ENCODE measurements at places on chromosomes 3 and 15. TPM values are rescaled to one million over a fixed set of nuclear protein-coding genes. Genes with fewer than 3 reads are reported as not detected.

GRCh38 chr3:133211449-133211848 is 173.3 kb downstream of the TMEM108 start:
- DNase-seq: no peak

DNA sequence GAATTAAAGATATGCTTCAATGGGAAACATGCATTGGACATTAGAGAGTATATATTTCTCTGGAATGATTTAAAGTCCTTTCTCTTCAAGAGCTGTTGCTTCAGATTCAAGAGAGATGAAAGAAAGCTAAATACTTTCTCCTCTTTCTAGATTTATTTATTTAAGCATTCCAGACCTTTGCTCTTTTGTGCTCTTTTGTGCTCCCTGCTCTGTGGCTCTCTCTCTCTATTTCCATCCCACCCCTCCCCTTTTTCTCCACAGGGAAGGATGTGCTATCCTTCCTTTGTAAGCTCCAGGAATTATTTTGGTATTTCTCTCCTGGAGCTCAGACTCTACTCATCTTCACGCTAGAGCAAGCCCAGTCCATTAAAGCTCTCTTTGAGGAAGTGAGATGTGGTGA is 871.9 kb upstream of the GBE1 start:
- no peak for DNase-seq

DNA sequence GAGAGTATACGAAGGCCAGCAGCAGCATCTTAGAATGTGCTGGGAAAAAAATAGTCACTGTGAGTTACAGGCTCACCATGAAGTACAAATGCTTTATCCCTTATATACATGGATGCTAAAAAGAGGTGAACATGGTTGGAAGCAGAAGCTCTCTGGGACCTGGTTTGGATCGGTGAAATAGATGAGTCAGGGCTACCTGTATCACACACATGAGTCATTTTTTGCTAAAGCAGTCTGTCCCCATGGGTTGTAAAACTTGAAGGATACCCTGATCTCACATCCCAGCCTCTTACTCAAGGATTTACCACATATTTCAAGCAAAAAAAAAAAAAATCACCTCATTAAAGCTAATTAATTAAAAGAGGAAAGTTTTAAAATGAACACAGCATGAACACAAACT is 6.9 kb upstream of the SERPINI2 start:
- DNase-seq: no peak

GRCh38 chr3:190443257-190443656 is 6.4 kb downstream of the TMEM207 start:
- no peak for DNase-seq

DNA sequence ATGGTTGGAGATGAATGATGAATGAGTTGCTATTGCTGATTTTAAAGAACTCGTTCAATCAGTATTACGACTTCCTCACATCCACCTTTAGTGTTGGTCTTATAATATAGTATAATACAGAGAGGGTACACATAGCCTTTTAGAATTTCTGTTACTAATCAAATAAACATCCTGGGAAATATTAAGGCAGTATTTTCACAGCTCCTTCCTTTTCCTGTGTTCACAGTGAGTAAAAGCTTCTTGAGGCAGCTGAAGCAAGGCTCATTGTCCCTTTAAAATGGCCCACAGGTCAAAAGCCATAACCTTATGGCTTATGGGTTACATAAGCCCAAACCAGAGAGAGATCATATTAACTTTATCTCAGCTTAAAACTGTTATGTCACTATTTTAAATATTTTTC is 1.3 kb upstream of the BTLA start:
- no peak for DNase-seq

The FRMD4B gene
- 29.4 TPM for total RNA-seq

The MUC20 gene
- 29.5 TPM for total RNA-seq
